Stimulated activated CD4-positive, alpha-beta T cell treated with anti-CD3 and anti-CD28 coated beads, Interleukin-2, amount 100 ng/mL, for 4 hours (primary cell): ENCODE measurements at places on chromosomes 13 and 19.
A peak's percentile ranks its signal among the peaks of the same experiment; 100 is the strongest.

DNA sequence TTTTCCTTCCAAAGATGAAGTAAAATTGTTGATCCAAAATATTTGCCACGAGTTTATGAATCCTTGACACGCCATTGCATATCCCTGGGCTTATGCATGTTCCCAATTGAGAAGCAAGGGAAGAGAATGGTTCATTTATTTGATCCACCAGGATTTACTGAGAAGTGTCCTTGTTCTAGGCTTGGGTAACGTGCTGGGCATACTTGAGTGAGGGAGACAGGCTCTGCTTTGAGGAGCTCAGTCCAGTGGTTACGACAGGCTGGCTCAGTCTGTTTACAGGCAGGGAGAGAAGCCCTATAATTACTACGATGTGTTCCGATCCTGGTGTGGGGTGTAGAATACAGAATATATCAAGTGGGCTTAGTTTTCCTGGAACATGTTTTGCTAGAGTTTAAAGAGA, 6.3 kb upstream of the PNMA8C start:
- no peak for DNase-seq

DNA sequence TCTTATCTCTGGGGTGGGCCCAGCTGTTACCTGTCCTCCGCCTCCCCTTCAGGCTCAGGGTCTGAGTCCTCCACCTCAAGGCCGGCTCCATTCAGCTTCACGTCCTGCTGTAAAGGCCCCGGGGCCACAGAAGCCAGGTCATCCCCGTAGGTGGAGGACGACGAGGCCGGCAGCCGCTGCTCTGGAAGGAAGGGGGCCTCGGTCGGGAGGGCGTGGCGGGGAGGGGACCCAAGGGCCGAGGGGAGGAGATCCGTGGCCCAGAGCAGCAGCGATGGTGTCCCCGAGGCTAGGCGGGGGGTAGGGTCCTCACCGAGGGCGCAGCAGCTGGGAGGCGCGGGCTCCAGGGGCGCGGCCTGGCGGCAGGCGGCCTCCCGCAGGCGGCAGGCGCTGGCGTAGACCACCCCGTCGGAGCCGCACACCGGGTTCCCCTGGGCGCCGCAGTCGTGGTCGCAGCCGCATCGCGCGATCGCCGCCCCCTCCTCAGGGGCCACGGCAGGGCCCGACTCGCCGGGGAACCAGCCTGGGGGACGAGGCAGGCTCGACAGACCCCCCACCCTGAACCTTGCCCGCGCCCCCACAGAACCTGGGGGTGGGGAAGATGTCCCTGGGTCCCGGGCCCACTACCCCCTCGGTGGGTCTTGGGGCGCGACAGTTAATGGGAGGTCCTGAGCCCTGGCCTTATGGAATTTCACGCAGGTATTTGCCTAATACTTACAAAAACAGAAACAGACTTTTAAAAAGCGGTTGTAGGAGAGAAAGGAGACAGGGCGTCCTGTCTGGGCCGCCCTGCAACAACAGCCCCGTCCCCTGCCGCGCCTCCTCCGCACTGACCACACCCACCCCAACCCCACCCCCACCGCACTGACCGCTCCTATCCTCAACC, 7.6 kb downstream of the F2RL3 start:
- DNase-seq = no peak

GRCh38 chr19:18419195-18419698, at the start of gene SSBP4:
Gene SSBP4 (plus strand): TSS chr19:18419398. CDS start chr19:18419649, 251 bp downstream.
- peak; percentile 43 for DNase-seq

DNA sequence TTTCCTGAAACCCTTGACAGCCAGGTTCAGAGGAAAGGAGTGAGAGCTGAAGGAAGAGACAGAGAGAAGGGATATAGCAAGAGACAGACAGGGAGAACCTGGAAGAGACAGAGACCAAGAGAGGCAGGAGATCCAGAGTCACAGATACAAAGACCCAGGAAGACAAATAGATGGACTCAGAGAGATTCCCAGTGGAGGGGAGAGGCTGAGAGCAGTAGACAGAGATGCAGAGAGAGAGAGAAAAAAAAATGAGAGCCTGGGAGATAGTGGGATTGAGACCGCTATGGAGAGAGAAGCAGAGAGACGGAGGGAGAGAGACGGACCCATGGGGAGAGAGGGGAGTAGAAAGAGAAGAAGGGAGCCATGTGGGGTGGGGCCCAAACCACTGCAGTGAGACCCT, 763 bp downstream of the FXYD7 start:
- no peak for DNase-seq

GRCh38 chr13:59111751-59112171, 1052.0 kb downstream of the DIAPH3 start:
- DNase-seq = no peak
